ENCODE measurements at places on chromosomes 12 and 14. TPM values are rescaled to one million over a fixed set of nuclear protein-coding genes. Genes with fewer than 3 reads are reported as not detected.
A peak's percentile ranks its signal among the peaks of the same experiment; 100 is the strongest.

DNA sequence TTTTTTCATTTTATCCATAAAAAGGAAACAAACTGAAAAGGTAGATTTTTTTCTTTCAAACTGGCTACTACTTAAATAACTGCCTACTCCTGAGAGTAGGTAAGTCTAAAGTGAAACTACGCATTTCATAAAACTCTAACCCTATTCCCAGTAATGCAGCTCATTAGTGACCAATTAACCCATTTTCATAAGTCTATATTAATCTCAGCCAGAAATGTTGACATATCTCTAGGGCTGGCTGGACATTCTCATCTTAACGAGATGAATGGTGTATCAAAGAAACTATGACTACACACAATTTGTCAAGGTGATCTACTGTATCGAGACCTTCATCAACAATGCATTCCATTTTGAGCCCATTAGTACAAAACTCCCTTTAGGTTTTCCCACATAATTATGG is 57.2 kb downstream of the EPS8 start:
- no peak for ATAC-seq

DNA sequence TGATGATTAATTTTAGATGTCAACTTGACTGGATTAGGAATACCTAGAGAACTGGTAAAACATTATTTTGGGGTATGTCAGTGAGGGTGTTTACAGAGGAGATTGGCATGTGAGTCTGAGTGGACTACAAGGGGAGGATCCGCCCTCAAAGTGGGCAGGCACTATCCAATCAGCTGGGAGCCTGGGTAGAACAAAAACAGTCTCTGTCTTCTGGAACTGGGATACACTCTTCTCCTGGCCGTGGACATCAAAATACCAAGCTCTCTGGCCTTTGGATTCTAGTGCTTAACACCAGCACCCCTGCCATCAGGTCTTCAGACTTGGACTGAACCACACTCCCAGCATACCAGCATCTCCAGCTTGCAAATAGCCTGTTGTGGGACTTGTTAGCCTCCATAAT is 4.4 kb upstream of the SCAF11 start:
- no peak for ATAC-seq

- ATAC-seq = no peak
Measured at GRCh38 chr12:46186088-46186487, 82.8 kb downstream of the SLC38A1 start.

- no peak for ATAC-seq
Measured at GRCh38 chr12:68121143-68121542, 38.4 kb downstream of the IFNG start.

GRCh38 chr12:131367983-131368667 is 342.8 kb upstream of the SFSWAP start:
- no peak for ATAC-seq

GRCh38 chr14:103569408-103569807 is 6.6 kb downstream of the COA8 start:
- ATAC-seq = peak; percentile 22

- no peak for ATAC-seq
Measured at GRCh38 chr14:100573002-100573756, 14.0 kb downstream of the BEGAIN start.

- ATAC-seq = no peak
Measured at GRCh38 chr14:93329965-93330608, 2.7 kb downstream of the BTBD7 start.

- ATAC-seq = no peak
Measured at GRCh38 chr14:85549697-85550096, 19.8 kb downstream of the FLRT2 start.

OR4K1 gene
- not detected for total RNA-seq

PCBP2 gene
- 493 TPM for total RNA-seq

NELL2 gene
- 3.0 TPM for total RNA-seq

DDIT3 gene
- 34.8 TPM for total RNA-seq

MIPOL1 gene
- 3.4 TPM for total RNA-seq

Data from esophagus mucosa (tissue), 1 donor.